Astrocyte of the spinal cord (primary cell): ENCODE measurements at places on chromosomes 2 and 18.

DNA sequence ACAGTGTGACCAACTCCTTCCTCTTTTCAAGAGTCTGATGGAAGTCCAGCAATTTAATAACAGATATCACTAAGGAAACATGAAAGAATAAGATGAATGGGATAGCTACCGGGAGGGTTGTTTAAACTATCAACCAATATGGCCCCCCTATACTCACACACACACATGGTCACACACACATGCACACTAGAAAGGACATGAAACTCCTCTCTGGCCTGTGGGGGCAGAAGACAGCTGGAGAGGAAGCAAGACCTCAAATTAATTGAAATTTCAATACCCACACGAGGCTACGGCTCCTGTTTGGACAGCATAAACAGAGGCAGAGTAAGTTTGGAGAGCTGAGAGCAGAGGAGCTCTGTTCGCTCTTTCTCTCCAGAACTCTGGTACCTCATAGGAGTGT lies 34.7 kb upstream of the REEP1 start:
- DNase-seq = no peak

DNA sequence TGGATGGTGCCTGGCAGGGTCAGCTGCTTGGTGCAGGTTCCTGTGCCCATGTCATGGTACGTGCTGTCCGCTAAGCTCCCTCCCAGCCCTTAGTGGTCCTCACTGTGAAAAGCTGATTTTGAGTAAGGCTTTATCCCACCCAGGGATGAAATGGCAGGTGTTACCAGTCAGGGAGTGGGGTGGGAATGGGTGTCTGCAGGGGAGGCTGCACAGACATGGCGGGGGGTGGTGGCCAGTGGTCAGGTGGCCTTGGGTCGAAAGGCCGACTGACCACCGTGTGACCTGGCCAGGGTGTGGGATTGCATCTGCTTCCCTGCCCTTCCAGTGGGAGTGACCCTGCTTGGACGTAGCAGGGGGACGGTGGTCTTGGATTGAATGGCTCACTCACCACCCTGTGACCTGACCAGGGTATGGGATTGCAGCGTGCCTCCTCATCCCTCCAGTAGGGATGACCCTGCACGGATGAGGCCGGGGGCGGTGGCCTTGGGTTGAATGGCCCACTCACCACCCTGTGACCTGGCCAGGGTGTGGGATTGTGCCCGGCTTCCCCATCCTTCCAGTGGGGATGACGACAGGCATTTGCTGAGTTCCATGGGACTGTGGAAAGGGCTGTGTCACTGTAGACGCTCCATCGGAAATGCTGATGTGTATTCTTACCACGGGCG lies 29.8 kb downstream of the AGAP1 start:
- DNase-seq = no peak

- no peak for DNase-seq
These were observed 26.6 kb downstream of the CCDC195 start for GRCh38 chr2:224689539-224689938.

GRCh38 chr18:11482271-11482670 lies 127.1 kb upstream of the SLC35G4 start:
- no peak for DNase-seq

- peak; percentile 45 for DNase-seq
These were observed 53.2 kb downstream of the BMPR2 start for GRCh38 chr2:202429164-202429980.

DNA sequence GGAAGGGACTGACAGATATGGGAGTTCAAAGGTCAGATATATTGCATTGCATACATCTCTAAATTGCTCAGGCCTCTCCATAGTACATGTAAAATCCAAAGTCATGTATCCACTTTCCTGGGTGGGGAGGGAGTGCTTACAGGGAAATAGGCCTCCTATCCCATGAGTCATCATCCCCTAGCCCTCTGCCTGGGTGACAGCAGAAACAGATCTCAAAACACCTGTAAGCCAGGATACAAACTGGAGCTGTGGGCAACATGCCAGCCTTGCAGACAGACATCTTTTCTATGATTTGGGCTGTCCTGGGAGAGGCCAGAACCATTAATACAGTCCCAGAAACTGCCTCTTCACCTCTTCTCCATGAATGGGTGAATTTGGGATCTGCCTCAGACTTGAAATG lies 4.8 kb downstream of the ALK start:
- DNase-seq = no peak

DNA sequence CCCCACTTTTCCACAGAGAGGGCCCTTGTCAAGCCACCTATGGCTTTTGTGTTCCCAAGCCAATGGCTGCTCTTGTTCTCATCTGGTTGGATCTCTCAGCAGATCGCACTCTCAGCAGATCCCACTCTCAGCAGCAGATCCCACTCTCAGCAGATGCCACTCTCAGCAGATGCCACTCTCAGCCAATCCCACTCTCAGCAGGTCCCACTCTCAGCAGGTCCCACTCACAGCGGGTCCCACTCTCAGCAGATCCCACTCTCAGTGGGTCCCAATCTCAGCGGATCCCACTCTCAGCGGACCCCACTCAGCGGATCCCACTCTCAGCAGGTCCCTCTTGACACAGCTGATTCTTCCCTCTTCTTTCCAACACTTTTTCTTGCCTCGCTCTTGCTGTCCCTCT lies 59.3 kb upstream of the MGAT4A start:
- DNase-seq = no peak

- DNase-seq = peak; percentile 58
These were observed 47.6 kb downstream of the STK17B start for GRCh38 chr2:196123679-196124373.

DNA sequence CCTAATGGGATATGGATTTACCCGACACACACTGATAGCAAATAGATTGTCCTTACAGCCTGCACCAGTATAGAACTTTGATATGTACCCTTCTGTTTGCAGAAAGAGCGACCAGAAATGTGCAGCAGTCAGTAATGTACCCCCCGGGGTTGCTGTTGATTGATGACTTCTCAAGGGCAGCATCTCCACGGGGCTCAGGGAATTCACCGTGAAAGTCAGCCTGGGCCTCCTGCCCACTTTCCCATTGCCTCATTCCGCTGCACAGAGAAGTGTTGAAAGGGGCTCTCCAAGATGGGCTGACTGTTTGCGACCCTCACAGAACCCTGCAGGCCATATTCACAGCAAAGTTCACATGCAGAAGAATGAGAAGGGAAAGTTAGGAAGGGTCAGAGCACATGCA lies 241.3 kb downstream of the PRKCE start:
- DNase-seq = peak; percentile 60

- peak; percentile 89 for DNase-seq
These were observed 2113.3 kb upstream of the PIK3C3 start for GRCh38 chr18:39841482-39842365.

DNA sequence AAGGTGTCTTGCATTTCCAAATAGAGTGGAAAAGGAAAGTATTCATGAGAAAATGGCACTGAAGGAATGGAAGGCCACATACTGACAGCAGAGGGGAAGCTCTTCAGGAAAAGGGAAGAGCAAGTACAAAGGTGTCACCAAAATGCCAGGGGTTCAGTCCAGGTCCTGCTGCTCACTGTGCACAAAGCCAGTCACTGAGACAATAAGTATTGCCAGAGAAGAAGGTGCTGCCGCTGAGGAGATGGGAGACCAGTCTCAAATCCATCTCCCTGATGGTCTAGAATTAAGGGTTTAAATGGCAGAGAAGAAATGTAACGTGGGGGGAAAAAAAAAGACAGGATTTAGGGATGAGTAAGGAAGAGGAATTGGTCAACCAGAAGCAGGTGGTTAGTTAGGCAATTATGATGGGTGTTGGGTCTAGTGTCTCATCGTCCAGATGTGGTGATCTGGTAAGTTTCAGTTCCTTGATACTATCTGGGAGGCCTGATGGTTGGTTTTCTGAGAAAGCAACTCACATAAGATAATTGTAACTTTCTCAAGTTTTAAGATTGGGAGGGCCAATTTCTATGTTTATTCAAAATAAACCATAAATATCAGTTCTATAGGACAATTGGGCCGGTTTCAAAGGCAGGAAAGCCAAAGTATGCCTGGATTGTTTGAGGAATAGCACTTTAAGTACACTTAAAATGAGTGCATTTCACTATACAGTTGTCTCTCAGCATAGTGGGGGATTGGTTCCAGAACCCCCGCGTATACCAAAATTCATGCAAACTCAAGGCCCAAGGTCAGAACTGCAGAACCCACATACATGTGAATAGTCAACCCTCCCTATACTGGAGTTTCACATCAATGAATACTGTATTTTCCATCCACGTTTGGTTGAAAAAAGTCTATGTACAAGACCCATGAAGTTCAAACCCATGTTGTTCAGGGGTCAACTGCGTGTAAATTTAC lies 109.1 kb upstream of the DNAJC10 start:
- DNase-seq = no peak

DNA sequence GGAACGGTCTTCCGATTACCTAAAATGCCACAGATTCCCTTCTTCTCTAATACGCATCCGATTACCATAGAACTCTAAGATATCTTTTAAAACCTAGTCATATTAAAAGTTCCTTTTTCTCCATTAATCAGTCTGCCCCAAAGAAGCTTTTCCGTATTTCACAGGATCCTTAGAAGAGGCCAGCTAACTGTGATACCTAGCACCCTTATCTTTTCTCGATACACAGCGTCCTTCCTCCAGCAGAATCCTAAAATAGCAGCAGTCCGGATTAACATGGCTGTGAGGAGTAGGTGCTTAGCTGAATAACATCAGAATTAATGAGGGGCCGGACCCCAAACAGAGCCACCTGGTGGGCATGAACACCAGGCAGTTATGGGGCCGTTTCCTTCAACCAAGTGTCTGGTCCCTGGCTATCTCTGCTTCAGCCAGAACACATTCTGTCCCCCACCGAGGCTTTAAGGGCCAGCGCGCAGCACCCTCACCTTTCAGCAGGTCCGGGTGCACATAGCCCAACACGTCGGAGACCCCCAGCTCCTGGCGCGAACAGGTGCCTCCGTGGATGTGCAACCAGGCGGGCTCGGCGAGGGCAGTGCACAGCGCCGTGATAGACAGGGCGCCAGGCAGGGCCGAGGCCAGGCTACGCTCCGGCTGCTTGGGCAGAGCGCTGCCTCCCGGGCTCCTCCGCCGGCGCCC lies 995 bp downstream of the TMEM127 start:
- peak; percentile 46 for DNase-seq

GRCh38 chr2:159045545-159046454 lies 77.4 kb downstream of the TANC1 start:
- peak; percentile 62 for DNase-seq

DNA sequence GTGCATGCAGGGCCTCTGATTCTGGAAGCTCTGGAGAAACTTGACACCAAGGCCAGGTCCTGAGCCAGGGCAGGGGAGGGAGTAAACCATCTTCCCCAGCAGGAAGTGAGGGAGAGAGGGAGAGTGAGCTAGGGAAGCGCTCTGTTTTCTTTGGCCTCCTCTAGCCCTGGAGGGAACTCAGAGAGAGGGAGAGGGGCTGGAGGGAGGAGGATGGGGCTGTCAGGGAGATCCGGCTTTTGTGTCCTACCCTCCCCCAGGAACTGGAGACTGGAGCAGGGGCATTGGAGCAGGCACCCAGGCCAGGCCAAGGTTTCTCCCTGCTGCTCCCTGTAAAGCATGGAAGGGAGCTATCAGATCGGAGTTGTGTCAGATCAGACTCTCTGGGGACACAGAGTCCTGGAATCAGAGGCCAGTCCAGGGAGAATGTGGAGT lies 22.7 kb upstream of the PKDCC start:
- DNase-seq = peak; percentile 73

DNA sequence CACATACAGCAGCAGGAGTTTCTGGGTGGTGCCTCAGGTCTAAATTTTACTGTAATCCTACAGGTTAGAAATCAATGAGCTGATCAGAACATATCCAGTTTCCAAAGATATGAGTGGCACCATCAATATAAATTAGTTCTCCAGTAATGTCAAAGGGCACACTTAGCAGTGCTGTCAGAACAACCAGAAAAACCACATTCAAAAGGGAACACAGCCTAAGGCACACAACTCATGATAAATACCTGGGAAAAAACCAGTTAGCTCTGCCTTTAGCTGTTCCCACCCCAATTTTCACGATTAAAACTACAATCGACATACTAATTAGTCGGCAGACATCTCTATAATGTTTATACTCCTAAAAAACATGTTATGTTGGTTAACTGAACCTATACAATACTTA lies 31.5 kb downstream of the ATP8B1 start:
- DNase-seq = no peak

DNA sequence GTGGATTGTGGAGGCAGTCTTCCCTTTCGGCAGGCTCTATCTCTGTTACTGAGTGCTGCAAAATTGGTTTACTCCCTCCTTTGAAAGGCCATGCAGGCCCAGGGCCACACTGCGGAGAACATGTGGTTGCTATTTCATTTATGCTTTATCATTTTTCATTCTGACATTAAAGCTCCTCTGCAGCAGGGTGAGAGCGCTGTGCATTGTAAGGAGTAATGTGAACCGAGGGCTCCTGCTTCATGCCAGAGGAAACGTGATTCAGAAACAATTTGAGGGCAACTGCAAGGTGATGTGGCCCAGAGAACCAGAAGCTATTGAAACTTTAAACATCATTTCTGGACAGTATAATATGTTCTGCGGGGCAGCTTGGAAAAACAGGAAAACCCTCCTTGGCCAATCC lies 341.6 kb upstream of the NT5C1B start:
- peak; percentile 45 for DNase-seq

DNA sequence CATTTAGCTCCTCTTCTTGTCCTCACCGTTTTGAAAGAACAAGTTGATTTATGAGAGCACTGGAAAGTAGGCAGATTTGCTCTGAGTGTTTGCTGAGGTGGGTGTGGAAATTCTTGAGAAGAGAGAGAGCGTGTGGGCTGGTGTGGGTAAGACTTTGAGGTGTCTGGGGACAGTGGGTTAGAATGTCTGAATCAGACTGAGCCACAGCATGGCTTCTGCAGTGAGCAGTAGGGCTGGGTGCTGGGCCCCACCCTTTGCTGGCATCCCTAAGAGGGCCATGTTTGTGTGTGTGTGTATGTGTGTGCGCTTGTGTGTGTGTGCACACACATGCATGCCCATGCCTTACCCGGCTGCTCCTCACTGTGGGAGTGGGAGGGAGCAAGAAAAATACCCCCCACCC lies 63.7 kb downstream of the COPS8 start:
- DNase-seq = no peak

DNA sequence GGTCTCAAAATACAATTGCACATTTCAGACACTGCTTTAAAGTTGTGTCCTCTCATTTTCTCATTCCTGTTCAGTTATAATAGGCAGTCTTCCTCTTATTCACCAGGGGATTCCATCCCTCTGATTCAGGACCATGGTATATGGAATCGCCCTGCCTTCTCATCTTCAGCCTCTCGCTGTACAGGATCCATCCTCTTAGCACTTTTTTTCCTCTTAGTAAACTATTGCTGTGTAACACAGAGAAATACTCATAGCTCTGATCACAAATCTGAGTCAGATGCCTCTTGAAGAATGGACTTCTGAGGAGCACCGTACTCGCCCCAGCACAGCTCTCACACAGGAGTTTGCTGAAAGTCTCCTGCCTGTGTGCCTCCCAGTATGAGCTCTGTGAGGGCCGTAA lies 11.3 kb downstream of the RMP24 start:
- DNase-seq = peak; percentile 61

DNA sequence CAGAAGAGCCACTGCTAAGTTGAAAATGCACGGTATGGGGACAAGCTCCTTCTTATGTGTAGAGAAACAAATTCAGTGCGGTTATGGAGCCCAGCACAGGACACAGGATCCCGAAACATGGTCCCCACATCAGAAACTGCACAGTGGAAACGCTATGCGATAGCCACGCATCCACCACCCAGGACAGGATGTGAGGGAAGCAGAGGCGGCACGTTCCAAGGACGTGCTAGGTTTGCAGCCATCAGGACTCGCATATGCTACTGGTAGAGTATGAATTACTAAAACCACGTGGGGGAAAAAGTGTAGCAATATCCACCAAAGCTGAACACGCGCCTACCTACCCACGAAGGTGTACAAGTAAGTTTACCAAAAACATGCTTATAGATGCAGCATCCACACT lies 34.7 kb upstream of the SNTG2 start:
- no peak for DNase-seq
